Natural killer cell (primary cell): ENCODE measurements at places on chromosomes 3 and 15.

DNA sequence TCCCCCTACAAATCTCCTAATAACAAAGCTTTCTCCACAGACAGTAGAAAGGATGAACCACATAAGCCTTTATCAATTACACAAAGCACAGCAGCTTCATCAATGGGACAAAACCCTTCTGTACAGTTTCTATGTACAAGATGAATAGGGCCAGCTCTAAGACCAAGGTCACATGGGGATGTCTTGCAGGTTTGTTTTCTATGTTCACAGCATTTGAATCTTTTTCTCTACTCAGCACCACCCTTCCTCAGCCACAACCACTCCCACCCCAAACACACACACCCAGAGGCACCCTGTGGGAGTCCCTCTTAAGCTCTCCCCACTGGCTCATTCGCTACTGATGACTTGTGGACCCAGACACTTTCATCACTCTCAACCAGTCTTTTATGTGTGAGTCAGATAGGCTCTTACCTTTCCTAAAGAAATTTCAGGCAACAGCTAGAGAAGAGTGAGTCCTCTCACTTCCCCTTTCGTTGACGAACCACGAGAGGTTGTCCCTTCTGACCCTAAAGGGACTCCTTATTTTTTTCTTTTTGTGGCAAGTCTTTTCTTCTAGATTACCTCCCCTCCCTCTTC lies 57.9 kb downstream of the ARHGAP31 start:
- DNase-seq = peak; percentile 46

DNA sequence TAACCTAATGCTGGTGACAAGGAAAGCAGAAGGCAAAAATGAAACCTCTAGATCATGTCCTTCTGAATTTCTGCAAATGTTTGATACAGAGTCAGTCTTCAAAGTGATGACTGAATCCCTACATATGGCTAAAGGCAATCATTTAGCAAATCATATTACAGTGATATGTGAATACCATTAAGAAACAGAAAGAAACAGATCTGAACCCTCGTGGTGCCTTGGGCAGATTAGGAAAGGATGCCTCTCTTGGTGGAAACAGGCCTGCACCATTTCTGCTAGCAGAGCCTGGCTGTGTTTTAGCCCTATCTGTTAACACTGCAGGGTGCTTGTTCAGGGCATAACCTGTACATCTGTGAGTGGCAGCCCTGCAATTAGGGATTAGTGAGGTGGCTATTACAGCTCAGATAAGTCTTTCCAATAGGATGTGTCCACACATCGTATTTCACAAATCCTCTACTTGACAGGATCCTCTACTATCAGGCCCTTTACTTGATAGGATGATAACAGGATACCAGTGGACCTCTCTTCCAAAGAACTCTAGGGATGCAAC lies 12.1 kb downstream of the SEC22C start:
- DNase-seq = no peak

DNA sequence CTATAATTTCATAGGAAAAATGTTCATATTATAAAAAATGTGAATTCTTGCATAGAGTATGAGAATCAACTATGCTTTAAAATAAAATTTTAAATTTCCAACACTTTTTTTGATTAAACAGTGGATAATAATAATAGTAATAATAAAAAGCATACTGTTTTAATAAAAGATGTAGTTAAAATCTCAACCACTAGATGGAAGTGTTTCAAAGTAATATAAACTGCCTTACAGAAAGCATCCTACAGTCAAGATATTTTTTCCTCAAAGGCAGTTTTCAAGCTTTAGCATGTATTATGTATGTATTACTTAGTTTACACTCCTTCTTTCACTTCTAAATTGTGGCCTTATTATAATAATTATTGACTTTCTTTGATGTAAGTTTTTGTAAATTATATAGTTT lies 217.5 kb downstream of the CHL1 start:
- DNase-seq = no peak

DNA sequence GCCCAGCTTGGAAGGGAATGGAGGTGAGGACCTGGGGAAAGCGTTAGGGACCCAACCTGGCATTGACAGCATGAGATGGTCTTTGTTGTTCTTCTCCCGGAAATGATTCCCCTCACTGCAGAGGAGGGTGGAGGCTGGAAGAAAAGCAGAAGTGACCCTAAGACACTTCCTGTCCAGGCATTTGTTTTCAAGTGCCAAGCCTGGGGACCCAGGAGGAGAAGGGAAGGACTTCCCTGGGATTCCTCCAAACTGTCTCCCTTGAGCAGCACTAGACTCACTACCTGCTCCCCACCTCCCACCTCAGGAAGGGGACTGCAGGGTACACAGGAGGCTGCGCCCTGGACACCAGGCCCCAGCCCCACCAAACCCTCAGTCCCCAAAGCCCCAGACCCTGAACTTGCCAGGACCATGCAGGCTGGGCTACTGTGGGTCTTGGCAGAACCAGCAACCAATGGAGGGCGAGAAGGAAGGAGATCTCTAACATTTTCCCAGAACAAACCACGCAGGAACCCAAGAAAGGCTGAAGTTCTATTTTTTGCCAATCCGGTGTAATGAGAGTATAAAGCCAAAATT lies 9.8 kb upstream of the VIPR1 start:
- DNase-seq = no peak

DNA sequence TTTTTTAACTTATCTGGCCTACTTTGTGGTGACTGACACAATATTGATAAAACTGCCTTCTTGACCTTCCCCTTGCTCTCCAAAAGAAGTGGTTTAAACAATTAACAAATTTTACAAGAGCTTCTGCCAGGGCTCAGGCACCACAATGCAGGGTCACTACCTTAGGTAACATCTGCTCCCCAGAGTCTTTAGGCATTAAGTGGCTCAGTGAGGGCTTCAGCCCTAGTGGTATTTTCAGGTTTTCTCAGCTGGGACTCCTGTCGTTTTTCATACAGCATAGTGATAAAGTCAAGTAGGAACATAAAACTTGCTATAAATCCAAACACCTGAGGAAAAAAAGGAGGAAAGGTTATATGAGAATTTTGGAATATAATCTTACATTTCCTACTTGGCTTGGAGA lies 18.9 kb downstream of the CMTM6 start:
- DNase-seq = no peak

GRCh38 chr3:32176989-32177701 lies 61.3 kb upstream of the CMTM8 start:
- peak; percentile 82 for DNase-seq

DNA sequence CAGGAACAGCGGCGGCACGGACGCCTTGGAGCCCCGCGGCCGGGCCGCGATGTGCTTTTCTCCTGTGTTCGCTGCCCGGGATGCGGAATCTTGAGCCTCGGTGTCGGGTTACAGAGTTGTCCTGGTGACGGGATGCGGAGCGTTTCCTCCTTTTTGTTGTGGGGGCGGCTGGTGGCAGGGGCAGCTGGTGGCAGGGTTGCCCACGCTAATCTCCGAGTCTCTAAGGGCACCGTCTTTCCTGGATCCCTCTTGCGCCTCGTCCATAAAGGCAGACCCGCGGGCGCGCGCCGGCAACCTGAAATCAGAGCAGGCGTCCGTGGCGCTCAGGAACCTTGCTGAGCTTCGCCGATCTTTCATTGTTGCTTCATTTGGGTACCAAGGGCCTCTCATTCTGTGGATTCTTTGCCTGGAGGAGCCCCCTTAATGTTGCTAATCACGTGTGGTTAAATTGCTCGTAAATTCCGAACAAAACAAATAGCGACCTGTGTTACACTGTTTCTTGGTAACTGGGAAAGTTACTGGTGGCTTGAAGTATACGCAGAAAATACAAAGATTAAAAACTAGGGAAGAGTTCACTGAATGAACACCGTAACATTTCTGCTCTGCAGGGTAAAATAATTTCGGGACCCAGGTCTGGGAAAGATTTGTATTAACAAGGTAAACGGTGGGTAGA lies 844 bp upstream of the PFN2 start:
- DNase-seq = peak; percentile 57
